ENCODE measurements at places on chromosomes 2 and 18.

DNA sequence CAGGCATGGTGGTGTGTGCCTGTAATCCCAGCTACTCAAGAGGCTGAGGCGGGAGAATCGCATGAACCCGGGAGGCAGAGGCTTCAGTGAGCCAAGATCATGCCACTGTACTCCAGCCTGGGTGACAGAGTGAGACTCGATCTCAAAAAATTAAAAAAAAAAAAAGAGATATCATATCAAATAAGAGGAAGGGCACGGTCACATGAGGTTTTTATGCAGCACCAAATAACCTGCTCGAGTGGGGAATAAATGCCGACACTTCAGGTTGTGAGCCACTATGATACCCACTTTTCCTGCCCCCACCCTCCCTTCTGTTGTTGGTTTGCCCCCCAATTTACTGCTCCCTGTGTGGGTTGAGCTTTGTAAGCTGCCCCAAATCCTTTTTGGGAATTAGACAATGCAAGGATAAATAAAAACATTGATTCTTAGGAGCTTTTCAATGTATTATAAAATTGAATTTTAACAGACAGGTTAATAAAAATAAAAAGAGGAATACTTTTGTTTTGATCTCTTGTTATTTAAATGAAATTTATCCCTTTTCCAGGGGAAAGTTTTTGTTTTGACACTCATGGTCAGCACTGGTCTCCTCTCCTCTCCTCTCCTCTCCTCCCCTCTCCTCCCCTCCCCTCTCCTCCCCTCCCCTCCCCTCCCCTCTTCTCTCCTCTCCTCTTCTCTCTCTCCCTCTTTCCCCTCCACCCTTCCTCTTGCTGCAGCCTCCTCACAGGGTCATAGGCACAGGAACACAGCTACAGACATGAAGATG lies 29.2 kb downstream of the CD8B start:
- no peak for DNase-seq

- DNase-seq = no peak
Measured at GRCh38 chr18:13420969-13421686, 202.6 kb downstream of the LDLRAD4 start.

DNA sequence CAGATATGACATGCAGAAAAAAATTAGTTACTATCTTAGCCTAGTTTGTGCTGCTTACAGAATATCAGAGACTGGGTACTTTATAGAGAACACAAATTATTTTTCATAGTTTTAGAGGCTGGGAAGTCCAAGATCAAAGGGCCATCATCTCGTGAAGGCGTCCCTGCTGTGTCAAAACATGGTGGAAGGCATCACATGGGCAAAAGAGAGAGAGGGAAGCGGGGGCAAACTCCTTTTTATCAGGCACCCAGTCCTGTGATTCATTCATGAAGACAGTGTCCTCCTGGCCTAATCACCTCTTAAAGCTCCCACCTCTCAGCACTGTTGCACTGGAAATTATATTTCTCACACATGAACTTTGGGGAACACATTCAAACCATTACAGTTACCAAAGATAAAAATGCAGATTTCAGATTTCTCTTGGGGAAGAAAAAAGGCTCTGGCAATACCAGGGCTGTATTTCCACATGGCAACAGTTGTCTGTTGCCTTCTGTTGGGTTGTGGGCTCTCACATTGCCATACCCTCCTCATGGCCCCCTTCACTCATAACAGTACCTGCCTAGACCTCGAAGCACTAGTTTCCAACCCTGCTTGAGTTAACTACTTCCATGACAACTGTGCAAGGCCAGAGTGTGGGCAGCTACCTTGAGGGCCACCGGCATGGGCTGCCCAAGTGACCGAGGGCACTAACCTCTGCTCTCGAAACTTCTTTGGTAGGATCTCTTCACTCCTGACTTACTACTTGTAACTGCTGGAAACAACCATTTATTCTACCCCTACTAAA lies 2.7 kb upstream of the ACTR3 start:
- peak; percentile 46 for DNase-seq

DNA sequence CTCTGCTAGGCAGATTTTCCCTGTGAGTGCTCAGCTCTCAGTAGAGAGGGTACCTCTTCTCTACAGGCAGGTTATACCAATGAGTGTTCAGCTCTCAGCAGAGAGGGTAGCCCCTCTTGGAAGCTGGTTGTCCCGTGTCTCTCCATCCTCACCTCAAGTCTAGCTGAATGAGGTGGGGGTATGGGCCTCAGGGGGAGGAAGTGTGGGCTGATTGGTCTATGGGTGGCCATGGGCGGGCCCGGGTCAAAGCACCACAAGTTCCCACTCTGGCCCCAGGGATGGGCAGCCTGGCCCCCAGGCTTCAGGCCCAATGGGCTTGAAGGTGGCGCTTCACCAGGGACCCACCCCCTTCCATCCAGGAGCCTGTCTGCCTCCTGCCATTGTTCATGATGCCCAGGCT lies 17.0 kb upstream of the MBD2 start:
- DNase-seq = no peak

DNA sequence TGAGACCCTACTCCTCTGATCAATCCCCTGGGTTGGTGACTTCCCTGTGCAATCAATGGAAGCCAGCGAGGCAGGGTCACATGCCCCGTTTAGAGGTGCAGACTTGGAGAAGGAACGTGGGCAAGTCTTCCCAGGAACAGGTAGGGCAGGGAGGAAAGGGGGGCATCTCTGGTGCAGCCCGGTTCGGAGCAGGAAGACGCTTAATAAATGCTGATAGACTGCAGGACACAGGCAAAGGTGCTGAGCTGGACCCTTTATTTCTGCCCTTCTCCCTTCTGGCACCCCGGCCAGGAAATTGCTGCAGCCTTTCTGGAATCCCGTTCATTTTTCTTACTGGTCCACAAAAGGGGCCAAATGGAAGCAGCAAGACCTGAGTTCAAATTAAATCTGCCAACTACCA lies 821 bp upstream of the PROC start:
- no peak for DNase-seq

DNA sequence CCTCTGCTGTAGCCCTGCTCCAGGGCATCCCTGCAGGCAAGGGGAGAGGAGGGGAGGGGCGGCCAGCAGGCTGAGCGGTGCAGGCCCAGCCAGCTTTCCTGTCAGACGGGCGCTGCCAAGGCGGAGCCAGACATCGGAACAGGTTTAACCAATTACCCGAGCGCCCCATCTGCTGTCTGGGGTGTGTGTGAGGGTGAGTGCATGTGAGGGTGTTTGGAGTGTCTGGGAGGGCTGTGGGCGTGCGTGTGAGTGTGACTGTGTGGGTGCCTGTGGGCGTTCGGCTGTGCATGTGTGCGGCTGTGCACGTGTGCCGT lies 20.0 kb downstream of the EMX1 start:
- DNase-seq = no peak

DNA sequence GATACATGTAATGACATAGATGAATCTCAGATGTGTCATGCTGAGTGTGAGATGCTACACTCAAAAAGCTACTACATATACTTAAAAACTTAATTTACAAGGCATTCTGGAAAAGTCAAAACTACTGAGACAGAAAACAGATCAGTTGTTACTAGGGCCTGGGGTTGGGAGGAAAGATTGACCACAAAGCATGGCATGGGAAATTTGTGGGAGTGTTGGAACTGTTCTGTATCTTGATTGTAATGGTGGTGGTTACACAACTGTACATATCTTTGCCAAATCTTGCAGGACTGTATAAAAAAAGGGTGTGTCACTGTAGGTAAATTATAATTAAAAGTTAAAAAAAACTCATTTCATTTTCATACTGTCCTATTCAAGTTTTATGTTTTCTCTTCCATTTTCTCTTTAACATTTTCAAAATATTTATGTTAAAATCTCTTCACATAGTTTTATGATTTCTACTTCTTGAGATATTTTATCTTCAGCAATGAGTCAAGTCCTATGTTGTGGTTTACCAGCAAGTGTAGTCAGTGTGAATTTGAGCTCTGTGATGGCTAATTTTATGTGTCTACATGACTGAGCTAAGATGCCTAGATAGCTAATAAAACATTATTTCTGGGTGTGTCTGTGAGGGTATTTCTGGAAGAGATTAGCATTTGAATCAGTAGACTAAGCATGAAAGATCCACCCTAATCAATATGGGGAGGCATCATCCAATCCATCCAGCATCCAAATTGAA lies 58.6 kb upstream of the VRK2 start:
- no peak for DNase-seq

- DNase-seq = no peak
Measured at GRCh38 chr2:195572895-195573683, 83.9 kb upstream of the SLC39A10 start.

DNA sequence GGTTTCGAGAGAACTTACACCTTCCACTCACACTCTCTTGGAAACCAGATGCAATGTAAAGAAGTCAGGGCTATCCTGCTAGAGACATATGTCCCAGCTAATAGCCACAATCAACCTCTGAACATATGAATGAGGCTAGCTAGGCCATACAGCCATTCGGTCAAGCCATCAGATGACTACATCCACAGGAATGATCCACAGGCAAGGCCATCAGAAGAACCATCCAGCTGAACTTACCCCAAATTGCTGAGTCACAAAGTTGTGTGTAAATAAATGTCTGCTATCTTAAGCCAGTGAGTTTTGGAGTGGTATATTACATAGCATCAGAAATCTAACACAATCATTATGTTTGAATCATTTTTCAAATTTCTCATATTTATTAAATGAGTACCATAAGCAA lies 5.2 kb upstream of the SPAST start:
- no peak for DNase-seq

DNA sequence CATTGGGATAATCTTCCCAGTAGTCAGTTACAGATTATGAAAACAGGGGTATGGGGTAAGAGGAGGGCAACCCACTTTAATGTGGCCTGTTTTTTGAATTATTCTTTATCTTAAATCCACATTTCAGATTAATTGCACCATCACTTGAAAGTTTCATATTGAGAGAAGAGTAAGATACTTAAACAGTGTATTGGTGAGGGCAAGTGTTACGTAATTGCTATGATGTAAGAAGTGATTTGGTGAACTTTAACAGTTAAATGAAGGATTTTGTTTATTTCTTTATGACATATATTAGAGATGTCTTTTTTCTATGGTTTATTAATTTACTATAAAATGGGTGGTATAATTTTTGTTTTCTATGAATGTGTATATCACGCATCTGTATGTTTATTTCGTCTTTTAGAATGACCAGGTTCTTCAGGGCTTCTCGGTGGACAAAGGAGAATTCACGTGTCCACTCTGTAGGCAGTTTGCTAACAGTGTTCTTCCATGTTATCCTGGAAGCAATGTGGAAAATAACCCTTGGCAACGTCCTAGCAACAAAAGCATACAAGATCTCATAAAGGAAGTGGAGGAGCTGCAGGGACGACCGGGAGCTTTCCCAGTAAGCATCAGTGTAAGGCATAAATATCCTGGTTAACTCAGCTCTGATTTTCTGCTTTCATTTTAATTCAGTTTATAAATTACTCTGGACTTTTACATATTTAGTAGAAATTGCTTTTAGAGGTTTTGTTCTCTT lies 171.2 kb upstream of the MYO3B start:
- peak; percentile 9 for DNase-seq

- DNase-seq = no peak
Measured at GRCh38 chr2:115070002-115070401, 627.6 kb downstream of the DPP10 start.

DNA sequence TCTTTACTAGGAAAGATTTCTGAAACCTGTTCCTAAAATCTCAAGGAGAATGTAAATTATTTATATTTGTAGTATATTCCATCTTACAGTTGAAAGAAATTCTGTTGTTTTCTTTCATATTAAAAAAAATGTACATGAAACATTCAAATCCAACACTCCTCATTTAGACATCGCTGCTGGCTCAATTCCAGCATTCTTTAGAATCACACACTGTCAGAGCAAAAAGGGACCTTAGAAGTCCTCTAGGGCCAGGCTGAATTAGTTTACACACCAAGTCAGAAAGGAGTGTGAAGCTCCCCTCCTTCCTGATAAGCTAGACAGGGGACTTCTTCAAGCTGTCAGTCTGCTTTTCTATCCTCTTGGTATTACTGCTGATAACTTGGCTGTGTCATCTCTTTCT lies 158.6 kb upstream of the LTBP1 start:
- DNase-seq = no peak

- DNase-seq = no peak
Measured at GRCh38 chr18:13447621-13448334, 229.2 kb downstream of the LDLRAD4 start.

GRCh38 chr2:221068123-221068522 lies 504.0 kb downstream of the EPHA4 start:
- no peak for DNase-seq

DNA sequence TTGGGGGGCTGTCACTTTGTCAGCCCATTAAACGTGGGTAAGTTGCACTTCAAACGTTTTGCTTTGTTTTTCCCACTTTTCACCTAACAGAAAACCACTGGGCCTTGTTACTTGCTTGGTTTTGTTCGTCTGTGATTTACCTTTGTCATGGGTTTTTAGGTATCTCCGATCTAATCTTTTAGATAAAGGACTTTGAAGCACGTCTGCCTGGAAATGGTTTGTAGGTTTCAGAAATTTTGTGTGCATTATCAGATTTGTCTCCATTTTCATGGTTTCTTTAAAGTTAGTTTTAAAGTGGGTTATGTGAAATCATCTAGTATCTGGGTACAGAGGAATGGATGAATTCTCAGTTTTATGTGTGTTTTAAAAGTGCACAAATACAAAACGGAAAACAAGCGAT lies 6.4 kb downstream of the CTDP1 start:
- no peak for DNase-seq

- no peak for DNase-seq
Measured at GRCh38 chr18:75350512-75350839, 77.0 kb downstream of the SMIM21 start.

DNA sequence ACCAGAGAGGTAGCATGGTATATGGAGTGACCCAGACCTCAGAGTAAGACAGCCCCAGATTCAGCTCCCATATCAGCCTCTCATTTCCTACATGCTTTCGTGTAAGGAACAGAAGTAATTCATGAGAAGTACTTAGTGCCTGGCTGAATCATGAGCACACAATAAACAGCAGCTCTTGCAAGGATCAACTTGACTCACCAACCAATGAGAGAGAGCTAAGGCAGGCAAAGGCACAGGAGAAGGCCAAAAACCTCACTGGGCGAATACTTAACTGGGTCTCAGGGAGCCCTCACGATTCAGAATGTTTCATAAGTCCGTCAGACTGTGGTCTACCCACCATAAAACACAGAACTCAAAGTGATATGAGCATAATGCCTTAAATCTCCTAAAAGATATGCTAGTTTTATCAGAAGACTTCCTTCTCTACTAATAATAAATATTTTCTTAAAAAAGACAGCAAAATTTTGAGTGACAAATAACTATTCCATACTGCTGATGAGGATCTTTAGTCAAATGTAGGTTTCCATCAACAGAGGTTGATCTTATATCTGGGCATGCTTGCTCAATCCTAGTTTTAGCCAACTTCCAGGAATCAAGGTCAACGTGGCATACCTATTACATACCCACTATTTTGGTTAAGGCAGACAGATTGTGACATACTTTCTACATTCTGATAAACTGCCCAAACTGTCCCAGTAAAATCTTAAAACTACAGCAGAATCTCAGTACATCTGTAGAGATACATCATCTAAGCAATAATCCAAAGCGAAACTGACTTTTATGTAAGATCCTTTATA lies 34.9 kb downstream of the IMMT start:
- no peak for DNase-seq

GRCh38 chr2:207617011-207617671 lies 8.1 kb downstream of the METTL21A start:
- DNase-seq = no peak

All from suppressor macrophage treated with lipopolysaccharide for 1 hour (primary cell).